ENCODE measurements at places on chromosomes 16 and 17.

- DNase-seq: no peak
Observed at GRCh38 chr16:51630076-51630475, 479.0 kb upstream of the SALL1 start.

- no peak for DNase-seq
Observed at GRCh38 chr16:58843675-58844074, 109.6 kb upstream of the GOT2 start.

- DNase-seq: no peak
Observed at GRCh38 chr16:73337373-73338296, 289.7 kb upstream of the ZFHX3 start.

DNA sequence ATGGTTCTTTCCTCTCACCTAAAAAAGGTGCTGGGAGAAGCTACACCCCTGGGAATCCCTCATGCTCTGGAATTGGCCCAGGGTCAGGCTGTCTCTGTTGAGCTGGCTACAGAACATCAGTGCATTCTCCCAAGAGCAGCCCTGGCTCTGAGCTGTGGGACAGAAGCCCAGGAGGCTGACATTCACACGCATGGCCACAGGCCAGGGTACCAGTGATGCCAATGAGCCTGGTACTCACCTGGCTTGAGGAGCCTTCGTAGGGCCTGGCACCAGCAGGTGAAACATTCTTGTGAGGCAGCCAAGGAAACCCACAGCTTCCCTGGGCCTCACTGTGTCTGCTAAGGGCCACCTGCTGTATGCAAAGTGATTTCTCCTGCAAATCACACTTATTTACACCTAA, 121.7 kb upstream of the CCL2 start:
- no peak for DNase-seq

DNA sequence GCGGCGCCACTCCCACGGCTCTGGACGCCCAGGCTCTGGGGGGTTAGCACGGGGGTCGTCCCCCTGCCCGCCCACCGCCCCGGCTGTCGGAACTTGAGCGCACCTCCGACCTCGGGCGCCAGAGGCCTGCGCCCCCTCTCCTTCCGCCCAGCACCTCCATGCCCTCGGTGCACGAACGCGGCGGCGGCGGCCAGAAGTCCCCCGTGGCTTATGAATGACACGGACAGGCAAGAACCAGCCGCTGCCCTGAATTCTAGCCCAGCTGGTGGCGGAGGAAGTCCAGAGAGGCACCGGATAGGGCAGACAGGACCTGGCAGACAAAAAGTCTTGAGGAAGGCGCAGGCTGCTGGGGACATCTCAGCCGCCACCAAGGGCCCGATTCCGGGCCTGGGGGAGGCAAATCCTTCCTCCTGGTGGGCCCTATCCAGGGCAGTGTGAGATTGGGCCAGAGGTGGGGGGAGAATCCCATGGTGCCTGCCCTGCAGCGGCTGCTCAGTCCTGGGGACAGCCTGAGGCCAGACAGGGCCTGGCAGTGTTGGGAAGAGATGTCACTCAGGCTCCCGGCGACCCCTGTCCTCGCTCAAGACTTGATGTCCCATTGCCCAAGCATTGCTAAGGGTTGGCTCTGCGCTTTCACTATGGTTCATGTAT, 897 bp upstream of the CYGB start:
- no peak for DNase-seq

GRCh38 chr16:30619202-30619601, 9.0 kb upstream of the ZNF689 start:
- DNase-seq: no peak

GRCh38 chr17:29848737-29849136, 81.3 kb downstream of the SSH2 start:
- no peak for DNase-seq

GRCh38 chr16:83733301-83733700, 74.5 kb upstream of the HSBP1 start:
- no peak for DNase-seq

GRCh38 chr17:78884148-78884825, 18.7 kb downstream of the CEP295NL start:
- DNase-seq: no peak

Measured in activated CD4-positive, alpha-beta T cell treated with anti-CD3 and anti-CD28 coated beads for 24 hours (primary cell).